Articular chondrocyte of knee joint (primary cell): ENCODE measurements at places on chromosomes 3 and 15. TPM values are rescaled to one million over a fixed set of nuclear protein-coding genes. Genes with fewer than 3 reads are reported as not detected.

Gene ITIH1
- not detected in 2 replicates for total RNA-seq

Gene GCSAM
- not detected in 2 replicates for total RNA-seq

Gene MTHFS
- 23.8 and 26.0 TPM in 2 replicates for total RNA-seq

Gene NECTIN3
- total RNA-seq = 51.1 and 56.6 TPM in 2 replicates

Gene DNAH12
- total RNA-seq = 0.13 and 0.43 TPM in 2 replicates

Gene ASB14
- total RNA-seq = under 0.01 and 0.11 TPM in 2 replicates

Gene FBXO40
- not detected in 2 replicates for total RNA-seq

Gene C15orf61
- 3.1 and 8.2 TPM in 2 replicates for total RNA-seq

Gene LRRC49
- total RNA-seq = 20.3 and 22.2 TPM in 2 replicates

Gene GOLGA6L9
- total RNA-seq = 1.1 and 1.4 TPM in 2 replicates
